ENCODE measurements at places on chromosomes 12 and 14. TPM values are rescaled to one million over a fixed set of nuclear protein-coding genes. Genes with fewer than 3 reads are reported as not detected.

Gene ALX1
- polyA plus RNA-seq: 0.06 TPM

- no peak for DNase-seq
Observed at GRCh38 chr14:51176839-51177238, 63.2 kb upstream of the TMX1 start.

DNA sequence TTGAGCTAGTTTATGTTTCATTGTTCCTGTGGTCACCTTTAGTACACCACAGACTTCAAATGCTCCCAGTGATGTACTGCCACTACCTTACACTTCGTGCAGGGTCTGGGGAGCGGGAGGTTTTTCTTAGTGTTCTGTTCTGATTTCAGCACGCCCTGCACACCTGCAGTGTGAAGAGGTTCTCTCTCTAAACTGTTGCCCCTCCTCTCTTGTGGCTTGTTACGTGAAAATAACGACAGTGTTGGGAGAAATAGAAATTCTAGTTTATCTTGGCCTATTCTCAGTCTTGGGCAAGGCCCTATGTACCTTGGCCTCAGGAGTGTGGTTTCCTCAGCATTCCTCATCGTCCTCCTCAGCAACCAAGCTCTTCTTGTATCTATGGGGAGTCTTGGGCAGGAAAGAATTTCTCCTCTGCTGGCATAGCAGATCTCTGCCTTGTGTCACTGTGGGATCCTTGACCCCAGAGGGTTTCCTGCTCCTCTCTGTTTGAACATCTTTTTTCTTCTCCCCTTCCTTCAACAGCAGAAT, 48.6 kb downstream of the EIF2S3B start:
- peak; percentile 8 for DNase-seq

GRCh38 chr14:102579696-102580549, 12.5 kb upstream of the RCOR1 start:
- no peak for DNase-seq

DNA sequence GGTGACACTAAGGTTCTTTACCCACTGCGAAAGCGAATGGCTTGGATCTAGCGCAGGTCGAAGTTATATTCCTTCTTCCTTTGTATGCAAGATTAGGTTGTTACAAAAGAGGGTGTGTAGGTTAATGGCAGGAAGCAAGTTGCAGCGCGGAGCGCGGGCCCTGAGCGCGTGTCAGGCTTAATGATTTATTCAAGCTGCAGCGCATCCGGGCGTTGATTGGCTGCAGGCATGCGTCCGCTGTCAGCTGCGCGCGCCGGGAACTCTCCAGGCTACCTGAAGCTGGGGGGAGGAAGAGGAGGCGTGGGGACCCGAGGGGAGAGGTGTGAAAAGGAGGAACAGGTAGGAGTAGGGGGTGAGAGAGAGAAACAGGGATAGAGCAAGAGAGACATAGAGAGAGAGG, 7.4 kb downstream of the ASCL1 start:
- peak; percentile 65 for DNase-seq

DNA sequence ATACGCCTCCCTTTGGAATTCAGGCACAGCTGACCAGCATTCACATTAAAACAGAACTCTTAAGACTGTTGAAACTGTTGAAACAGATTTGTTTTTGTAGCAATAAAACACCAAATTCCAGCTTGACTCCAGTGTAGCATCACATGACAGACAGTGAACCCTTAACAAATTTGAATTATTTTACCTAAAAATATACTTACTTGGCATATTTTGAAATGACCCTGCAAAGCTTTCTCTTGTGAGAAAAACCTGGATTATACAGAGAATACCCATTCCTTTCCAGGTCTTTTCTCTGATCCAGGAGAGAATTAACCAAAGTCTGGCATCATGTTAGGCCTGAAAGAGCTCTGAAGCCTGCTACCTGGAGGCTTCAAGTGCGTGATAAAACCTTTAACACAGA, 410.3 kb downstream of the FOXG1 start:
- DNase-seq: no peak

DNA sequence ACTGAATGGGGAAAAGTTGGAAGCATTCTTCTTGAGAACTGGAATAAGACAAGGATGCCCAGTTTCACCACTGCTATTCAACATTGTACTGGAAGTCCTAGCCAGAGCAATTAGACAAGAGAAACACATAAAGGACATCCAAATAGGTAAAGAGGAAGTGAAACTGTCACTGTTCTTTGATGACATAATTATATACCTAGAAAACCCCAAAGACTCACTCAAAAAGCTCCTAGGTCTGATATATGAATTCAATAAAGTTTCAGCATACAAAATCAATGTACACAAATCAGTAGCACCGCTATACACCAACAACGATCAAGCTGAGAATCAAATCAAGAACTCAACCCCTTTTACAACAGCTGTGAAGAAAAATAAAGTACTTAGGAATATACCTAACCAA, 157.3 kb upstream of the DDHD1 start:
- no peak for DNase-seq

DNA sequence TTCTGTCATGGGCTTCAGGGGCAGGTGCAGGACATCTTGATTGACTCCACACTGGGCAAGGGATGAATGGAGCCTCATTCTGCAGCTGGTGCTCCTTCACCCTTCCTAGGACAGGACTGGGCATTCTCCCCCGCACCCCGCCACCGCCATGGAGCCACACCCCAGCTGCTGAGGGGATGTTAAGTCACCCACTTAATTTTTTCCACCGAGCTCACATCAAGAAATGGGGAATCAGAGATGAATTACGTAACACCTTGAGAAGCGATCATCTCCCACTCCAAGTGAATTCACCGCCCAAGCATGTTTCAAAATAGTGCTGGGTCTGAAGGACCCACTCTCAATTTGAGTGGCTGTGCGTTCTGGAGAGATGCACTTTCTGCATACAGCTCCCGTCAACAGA, 94.2 kb downstream of the EML1 start:
- DNase-seq: no peak

Measured in large intestine (tissue), 12 donors.